Left ventricle myocardium inferior (tissue), 1 donor: ENCODE measurements at places on chromosomes 16 and 17. TPM values are rescaled to one million over a fixed set of nuclear protein-coding genes. Genes with fewer than 3 reads are reported as not detected.
A peak's percentile ranks its signal among the peaks of the same experiment; 100 is the strongest.

- H3K4me3 ChIP-seq: no peak overlapping the region
- H3K27me3 ChIP-seq: no peaks in the 10 kb centered on the region
- H3K4me1 ChIP-seq: peaks cover 79% of the 10 kb centered on the region
- no peak for DNase-seq
- H3K36me3 ChIP-seq: peaks cover 9% of the 10 kb centered on the region
These were observed 53.0 kb downstream of the VAC14 start for GRCh38 chr16:70747703-70748631.

DNA sequence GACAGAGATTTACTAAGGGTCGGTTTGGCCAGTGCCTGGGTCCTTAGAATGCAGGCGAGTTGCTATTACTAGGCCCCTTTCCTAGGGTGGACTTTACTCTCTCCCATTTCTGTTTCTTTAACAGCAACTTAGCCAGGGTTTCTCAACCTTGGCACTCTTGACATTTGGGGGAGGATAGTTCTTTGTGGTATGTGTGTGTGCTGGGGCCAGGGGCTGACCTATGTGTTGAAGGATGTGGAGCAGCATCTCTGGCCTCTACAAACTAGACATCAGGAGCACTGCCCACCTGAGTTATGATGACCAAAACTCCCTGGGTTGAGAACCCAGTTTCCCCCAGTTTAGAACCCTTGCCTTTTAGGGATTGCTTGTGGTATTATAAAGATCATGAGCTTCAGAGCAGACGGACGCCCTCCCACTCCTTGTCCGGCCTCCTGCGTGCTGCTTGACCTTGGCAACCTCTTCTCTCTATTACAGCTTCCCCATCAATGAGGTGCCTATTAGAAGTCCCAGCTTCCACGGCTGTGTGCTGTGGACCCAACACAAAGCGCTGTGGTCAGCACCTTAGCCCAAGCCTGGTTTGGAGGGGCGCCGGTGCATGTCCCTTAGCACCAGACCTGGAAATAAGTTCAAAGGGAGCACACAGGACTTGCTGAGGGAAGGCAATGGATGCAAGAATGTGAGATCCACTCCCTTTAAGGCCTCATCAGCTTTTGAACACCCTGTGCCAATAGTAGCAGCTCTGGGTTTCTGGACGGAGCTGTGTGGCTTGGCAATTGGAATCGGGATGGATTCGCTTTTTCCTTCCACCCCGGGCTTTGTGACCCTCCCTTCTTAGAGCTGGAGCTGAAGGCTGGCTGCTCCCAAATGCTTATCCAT is 239.2 kb upstream of the MAF start:
- H3K4me1 ChIP-seq: peaks cover 14% of the 10 kb centered on the region
- peak overlapping the region; percentile 13 for H3K27ac ChIP-seq
- no peaks in the 10 kb centered on the region for H3K27me3 ChIP-seq

- H3K36me3 ChIP-seq: no peaks in the 10 kb centered on the region
- H3K27ac ChIP-seq: no peak overlapping the region
These were observed 218.5 kb downstream of the SEC14L1 start for GRCh38 chr17:77359236-77359635.

DNA sequence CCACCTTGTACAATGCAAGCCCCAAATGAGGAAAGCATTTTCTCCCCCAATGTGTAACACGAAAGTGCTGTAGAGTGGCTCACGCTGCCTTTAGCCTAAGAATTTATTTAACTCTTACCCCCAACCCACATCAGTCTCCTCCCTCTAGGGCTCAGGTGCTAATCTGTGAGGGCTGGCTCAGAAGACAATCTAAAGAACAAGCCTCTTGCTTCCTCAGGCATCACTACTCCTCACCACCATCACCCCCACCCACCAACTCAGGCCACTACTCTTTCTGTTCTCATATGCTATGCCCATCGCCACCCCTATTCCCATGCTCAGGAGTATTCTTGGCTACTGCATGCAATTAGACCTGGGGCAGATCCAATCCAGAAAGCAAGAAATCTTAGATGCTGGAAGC is 3.9 kb upstream of the CCL2 start:
- no peak overlapping the region for H3K4me3 ChIP-seq
- DNase-seq: no peak
- peaks cover 85% of the 10 kb centered on the region for H3K4me1 ChIP-seq
- no peaks in the 10 kb centered on the region for H3K27me3 ChIP-seq
- no peaks in the 10 kb centered on the region for H3K36me3 ChIP-seq
- peak overlapping the region; percentile 91 for H3K27ac ChIP-seq

DNA sequence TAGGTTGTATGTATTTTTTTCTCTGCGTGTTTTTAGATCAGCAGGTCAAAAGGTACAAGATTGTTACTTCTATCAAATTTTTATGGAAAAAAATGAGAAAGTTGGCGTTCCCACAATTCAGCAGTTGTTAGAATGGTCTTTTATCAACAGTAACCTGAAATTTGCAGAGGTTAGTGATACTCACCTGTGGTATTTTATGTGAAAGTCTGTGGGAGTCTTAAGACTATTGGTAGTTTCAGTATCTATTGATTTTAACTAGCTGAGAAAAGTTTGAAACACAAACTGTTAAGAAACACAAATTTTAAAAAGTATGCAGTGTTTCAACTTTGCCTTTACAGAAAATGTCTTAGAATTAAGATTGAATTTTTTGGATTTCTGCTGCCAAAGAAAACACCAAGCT is 49.6 kb downstream of the CYLD start:
- no peak overlapping the region for H3K4me3 ChIP-seq
- H3K4me1 ChIP-seq: no peaks in the 10 kb centered on the region
- no peaks in the 10 kb centered on the region for H3K27me3 ChIP-seq
- no peak for DNase-seq
- peaks cover 79% of the 10 kb centered on the region for H3K36me3 ChIP-seq

GRCh38 chr17:79997011-79997660 is 38.5 kb downstream of the TBC1D16 start:
- no peaks in the 10 kb centered on the region for H3K27me3 ChIP-seq
- H3K36me3 ChIP-seq: no peaks in the 10 kb centered on the region

GRCh38 chr17:50162466-50163254 is 3.1 kb upstream of the SGCA start:
- DNase-seq: no peak
- no peak overlapping the region for H3K27ac ChIP-seq
- H3K4me1 ChIP-seq: peaks cover 47% of the 10 kb centered on the region
- H3K27me3 ChIP-seq: no peaks in the 10 kb centered on the region

- no peak overlapping the region for H3K4me3 ChIP-seq
- no peak overlapping the region for H3K27ac ChIP-seq
These were observed 421.1 kb upstream of the C16orf82 start for GRCh38 chr16:26645614-26646013.

GRCh38 chr17:68384471-68384870 is 72.8 kb downstream of the WIPI1 start:
- no peaks in the 10 kb centered on the region for H3K36me3 ChIP-seq
- no peak for DNase-seq
- H3K27me3 ChIP-seq: no peaks in the 10 kb centered on the region
- H3K27ac ChIP-seq: peak overlapping the region; percentile 75
- no peak overlapping the region for H3K4me3 ChIP-seq

- peaks cover 5% of the 10 kb centered on the region for H3K4me1 ChIP-seq
- no peak for DNase-seq
- no peak overlapping the region for H3K27ac ChIP-seq
- H3K27me3 ChIP-seq: no peaks in the 10 kb centered on the region
- no peak overlapping the region for H3K4me3 ChIP-seq
- peaks cover 9% of the 10 kb centered on the region for H3K36me3 ChIP-seq
These were observed 2.4 kb upstream of the SCIMP start for GRCh38 chr17:5236938-5237540.

FBRS gene
- 27.8 TPM for total RNA-seq

SDR42E1 gene
- 0.52 TPM for total RNA-seq
